IPS-NIHi11 (cell line): ENCODE measurements at places on chromosomes 11 and 22.

GRCh38 chr11:83140691-83141455, 16.1 kb upstream of the PCF11 start:
- DNase-seq, result no peak

- no peak for DNase-seq
Observed at GRCh38 chr22:40009951-40010671, 15.4 kb downstream of the FAM83F start.

- DNase-seq, result no peak
Observed at GRCh38 chr11:85167038-85167437, 460.1 kb downstream of the DLG2 start.

DNA sequence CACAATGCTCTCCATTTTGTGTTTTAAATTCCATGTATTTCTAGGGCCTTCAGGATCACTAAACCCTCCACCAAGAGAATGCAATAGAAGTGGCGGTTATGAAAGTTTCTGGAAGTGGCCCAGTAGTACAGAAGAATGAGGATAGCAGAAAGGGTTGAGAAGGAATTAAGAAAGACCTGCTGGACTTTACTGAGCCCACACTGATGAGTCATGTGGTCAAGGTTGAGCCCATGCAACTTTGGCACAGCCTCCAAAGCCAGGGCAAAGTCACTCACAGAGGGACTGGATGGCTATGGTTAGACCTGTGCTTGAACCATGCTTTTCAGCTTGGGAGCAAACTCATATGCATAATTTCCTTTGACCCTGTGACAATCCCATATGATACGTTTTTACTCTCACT, 102.9 kb upstream of the PLET1 start:
- no peak for DNase-seq

GRCh38 chr11:21634956-21635355, 557.9 kb upstream of the ANO5 start:
- no peak for DNase-seq

- DNase-seq, result no peak
Observed at GRCh38 chr11:66467756-66468155, 1.1 kb downstream of the PELI3 start.

DNA sequence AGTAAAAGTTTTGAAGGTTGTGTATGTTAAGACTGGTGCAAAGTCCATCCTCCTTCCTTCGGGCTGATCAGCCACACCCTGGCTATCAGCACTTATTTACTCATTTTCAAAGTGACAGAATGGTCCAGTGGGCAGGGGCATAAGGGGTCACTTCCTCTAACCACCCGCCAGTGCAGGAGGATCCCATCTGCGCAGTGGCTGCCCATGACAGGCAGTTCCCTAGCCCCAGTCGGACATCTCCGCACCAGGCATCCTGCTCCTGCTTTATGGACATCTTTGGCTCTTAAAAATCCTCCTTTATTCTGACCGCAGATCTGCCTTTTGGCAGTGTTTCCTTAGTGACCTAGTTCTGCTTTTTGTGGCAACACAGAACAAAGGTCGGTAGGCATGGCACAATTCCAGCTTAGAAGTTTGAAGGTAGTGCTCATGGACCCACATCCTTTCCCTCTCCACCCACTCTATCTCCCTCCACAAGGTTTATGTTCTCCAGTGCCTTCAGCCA, 55.9 kb downstream of the BMAL1 start:
- no peak for DNase-seq

DNA sequence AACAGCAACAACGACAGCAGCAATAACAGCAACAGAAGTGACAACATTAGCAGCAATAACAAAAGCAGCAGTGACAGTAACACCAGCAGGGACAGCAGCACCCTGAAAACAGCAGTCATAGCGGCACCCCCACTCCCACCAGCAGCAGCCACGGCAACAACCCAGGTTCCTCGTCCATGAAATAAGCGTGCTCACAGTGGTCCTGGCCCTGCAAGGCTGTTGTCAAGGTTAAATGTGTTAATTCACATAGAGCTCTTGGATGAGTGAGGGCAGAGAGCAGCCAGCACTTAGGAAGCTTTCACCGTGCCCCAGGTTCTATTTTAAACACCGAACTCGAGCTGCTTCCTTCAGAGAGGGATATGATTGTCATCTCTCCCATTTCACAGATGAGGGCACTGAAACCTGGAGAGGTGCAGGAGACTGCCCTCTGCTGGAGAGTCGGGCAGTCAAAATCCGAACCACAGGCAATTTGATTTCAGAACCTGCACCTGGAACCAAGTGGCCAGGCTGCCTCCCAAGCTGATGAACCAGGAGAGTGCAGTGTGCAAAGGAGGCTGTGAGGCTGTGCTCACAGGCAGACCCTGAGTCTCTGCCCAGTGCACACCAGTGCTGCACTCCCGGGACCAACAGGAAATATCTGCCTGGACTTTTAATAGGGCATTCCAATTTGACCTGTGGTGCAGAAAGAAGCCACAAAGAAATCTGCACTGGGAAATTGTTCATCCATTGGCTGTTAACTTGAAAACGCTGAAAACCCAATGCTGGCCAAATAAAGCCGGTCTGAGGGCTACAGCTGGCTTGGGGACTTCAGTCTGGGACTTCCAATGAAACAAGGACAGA, 22.9 kb upstream of the FGF3 start:
- no peak for DNase-seq

- DNase-seq, result no peak
Observed at GRCh38 chr11:127966821-127967220, 620.5 kb downstream of the ETS1 start.

DNA sequence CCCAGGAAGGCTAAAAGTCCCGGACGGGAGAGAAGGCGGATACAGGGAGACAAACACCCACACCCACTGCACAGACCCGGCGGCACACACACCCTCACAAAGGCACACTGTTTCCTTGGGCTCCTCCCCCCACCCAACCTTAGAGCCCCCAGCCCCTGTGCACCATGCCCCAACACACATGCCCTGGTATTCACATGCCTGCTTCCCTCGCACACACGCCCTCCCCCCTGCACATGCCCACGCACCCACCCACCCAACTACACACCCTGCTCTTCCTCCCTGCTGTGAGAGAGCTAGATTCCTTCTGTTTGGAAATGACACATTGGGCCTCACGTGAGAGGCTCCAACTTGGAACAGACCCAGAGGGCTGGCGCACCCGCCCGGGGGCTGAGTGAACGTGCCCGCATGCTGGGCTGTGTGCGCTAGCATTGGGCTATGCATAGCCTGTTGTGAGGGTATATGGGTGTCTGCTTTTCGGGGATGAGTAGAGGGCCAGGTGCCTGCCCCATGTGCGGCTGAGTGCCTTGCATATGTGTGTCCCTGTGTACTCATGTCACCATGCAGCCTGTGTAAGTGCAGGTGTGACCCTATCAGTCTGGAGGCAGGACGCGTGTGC, 518 bp upstream of the CHRM1 start:
- DNase-seq, result no peak
